Spleen (tissue), 13 donors: ENCODE measurements at places on chromosomes 11 and 22. TPM values are rescaled to one million over a fixed set of nuclear protein-coding genes. Genes with fewer than 3 reads are reported as not detected.

OR56A1 gene
- 0.13 TPM for total RNA-seq

VWCE gene
- 1.2 TPM for total RNA-seq

DNA sequence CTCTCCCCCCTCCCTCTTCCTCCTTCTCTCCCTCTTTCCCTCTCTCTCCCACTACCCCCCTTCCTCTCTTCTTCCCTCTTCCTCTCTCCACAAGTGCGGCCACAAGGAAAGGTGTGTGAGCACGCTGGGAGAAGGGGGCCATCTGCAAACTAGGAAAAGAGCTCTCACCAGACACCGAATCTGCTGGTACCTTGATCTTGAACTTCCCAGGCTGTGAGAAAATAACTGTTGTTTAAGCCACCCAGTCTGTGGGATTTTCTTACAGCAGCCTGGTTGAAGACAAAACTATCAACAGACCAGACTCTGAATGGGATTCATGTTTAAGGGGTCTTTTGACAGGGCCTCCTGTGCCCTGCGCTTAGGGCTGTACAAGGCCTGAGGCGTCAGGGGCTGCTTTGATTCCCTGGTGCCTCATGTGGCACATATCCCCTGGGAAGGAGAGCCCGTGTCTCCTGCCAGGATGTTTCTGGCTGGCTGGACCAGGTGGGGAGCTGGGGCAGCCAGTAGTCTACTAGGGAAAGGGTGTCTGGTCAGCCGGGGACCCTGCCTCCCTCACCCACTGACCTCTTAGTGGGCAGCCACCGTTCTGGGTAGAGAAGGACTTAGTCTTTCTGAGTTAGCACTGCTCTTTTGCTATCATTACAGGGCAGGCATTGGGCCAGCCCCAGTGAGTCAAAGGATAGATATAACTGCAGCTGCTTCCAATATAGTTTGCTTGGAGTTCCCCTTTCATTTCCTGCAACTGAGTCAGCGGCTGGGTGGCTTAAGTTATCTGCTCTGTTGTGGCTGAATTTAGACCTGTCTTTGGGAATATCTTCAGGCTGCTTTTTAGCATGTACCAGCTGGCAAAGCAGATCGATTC is 6.2 kb downstream of the PANX1 start:
- DNase-seq = no peak

- no peak for DNase-seq
Measured at GRCh38 chr11:33594188-33594587, 106.4 kb downstream of the C11orf91 start.

GRCh38 chr11:66686100-66686785 is 8.6 kb upstream of the RBM4B start:
- DNase-seq = peak; percentile 36
